ENCODE measurements at places on chromosomes 4 and X. TPM values are rescaled to one million over a fixed set of nuclear protein-coding genes. Genes with fewer than 3 reads are reported as not detected.

DNA sequence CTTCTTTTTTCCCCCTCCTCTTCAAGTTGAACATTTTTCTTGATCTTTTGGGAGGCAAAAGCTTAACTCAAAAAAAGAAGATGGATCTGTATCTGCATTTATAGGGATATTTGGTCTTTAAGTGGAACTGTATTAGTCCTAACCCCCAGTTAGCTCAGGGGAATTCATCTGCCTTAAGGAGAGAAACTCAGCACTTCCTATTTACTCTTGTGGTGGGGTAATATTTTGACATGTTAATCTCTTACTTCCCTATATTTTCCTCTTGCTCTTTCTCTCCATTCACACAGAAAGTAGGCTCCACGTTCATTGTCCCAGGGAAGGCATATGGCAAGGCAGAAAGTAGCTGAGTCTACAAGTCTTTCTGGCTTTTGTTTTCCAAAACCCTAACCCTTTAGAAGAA lies 5.3 kb downstream of the LRRC66 start:
- no peak for DNase-seq

- DNase-seq, result no peak
Measured at GRCh38 chr4:76055016-76055415, 19.1 kb upstream of the CXCL11 start.

KIAA1210 gene
- 0.08 TPM for total RNA-seq

- DNase-seq, result no peak
Measured at GRCh38 chrX:154429711-154430110, 1.2 kb downstream of the ATP6AP1 start.

DNA sequence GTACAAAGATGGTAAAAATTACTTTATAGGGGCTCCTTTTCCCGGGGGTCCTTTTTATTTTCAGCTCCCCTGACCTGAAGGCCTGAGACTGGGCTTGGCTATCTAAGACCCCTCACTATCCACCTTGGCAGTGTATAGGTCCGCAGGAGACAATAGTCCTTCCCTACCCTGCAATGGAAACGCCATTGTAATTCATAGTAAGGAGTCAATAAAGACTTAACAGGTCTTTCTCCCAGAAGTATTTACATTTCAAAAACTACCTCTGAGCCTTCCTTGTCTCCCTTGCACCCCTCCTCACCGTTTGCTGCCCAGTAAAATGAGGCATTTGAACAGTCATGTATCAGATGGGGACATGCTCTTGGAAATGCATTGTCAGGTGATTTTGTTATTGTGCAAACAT lies 401.2 kb upstream of the CNKSR2 start:
- DNase-seq, result no peak

FAAH2 gene
- 0.19 TPM for total RNA-seq

SPANXN2 gene
- total RNA-seq, result not detected

DNA sequence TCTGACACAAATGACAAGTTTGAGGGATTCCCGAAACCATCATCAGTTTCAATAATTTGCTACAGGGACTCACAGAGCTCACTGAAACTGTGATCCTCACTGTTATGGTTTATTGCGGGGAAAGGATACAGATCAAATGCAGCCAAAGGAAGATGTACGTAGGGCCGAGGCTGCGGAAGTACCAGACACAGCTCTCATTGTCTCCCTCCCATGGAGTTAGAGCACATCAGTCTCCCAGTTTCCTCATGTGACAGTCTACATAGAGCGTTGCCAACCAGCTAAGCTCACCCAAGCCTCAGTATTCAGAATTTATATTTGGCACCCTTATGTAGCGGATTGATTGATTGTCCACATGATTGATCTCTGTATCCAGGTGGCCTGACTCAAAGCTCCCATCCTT lies 137.8 kb upstream of the TENM3 start:
- no peak for DNase-seq

EPGN gene
- total RNA-seq, result not detected

MMRN1 gene
- 2.5 TPM for total RNA-seq

DNA sequence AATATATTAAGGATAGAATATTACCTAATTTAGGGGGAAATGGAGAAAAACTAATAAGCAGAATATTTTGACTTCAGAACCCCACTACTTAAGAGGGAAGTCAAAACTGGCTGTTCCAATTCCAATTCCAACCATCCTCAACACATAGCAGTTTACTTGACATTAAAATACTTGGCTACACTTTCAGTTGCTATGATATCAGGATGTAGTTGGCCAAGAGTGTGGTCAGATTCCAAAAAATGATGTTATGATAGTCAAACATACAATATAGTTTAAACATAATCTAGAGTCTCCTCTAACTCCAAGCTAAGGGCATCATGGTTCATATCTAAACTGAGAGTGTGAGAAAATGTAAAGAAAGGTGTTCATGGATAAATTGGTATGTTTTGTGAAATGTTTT lies 16.5 kb upstream of the SMIM14 start:
- no peak for DNase-seq

DNA sequence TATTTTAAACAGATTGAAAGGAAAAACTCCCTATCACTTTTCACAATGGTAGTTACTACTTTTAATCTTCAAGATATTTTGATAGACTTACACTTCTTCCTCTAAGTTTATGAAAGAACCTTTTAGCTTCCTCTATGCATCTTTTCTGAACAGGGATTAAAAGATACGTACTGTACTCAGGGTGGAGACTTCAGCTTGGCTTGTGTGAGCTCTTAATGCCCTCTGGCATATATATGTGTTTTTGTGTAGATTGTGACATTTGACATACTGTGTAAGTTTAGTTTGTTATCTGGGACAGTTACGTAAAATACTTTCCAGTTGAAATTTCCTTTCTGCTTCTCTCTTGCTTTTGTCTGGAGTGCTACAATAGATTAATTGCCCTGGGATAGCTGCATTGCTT lies 109.3 kb upstream of the NUDT6 start:
- no peak for DNase-seq

RIPPLY1 gene
- not detected for total RNA-seq

SEC24B gene
- total RNA-seq, result 26.6 TPM

GRCh38 chr4:87188932-87189331 lies 31.5 kb downstream of the KLHL8 start:
- no peak for DNase-seq

DNA sequence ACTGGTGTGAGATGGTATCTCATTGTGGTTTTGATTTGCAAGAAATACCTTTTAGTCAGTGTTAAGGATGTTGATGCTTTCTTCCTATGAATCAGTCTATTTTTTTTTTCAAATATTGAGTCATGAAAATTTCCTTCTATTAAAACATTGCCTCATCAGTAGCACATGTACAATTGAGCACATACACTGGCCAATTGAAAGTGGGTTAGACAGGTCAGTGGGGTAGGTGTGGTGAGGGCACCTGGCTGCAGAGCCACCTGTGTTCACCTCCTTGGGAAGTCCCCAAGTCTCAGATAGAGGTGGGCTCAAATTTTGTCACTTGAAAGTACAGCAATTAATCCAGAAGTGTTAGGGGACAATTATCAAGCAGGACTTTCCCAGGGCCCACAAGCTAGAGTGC lies 243.7 kb downstream of the SPRY1 start:
- DNase-seq, result no peak

GRCh38 chrX:114611018-114611619 lies 27.2 kb downstream of the HTR2C start:
- no peak for DNase-seq

MTMR1 gene
- 21.7 TPM for total RNA-seq

TMEM31 gene
- total RNA-seq, result not detected

DNA sequence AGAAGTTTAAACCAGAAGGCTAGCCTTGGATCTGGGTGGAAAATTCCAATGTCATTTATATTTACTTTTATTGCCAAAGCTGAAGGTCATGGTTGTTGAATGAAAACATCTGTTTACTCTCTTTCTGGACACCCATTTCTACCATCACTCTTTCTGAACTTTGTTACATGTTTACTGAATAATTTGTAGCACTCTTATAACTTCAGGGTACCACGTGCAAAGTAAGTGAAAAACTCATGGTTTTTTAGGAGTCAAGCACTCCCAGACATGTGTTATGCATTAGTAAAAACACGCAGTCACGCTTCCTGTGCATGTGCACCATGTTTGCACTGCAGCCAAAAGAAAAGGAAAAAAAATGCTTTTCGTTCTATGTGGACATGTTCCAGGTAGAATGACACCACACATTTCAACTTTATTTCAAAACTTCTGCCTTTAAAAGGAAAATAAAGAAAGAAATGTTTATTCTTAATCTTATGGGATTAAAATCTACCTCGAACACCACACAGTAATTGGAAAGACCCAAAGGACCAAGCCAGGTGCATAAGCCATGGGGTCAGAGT lies 31.4 kb upstream of the ADH1C start:
- DNase-seq, result no peak

DIPK2B gene
- total RNA-seq, result 14.0 TPM

GRCh38 chr4:13876131-13876530 lies 248.6 kb upstream of the BOD1L1 start:
- DNase-seq, result no peak

DNA sequence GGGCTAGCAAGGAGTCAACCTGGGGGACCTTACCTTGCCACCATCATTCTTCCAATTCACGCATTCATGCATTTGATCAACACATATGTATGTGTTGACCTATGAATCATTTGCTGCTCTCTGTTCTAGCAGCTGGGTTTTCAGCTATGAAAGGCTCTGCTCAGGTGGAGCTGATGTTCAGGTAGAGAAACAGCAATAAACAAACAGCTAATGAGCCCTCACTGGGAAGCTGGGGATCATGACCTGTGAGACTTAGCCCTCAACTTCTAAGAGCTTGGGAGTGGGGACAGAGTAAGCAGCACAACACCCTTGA lies 1.6 kb upstream of the OTOP1 start:
- no peak for DNase-seq

UGT2B10 gene
- total RNA-seq, result not detected

PAGE5 gene
- total RNA-seq, result not detected

GRCh38 chr4:188949596-188949995 lies 810.4 kb downstream of the TRIML1 start:
- no peak for DNase-seq

DMRTC1 gene
- total RNA-seq, result not detected

- no peak for DNase-seq
Measured at GRCh38 chr4:145829629-145830395, 108.8 kb downstream of the ZNF827 start.

GRCh38 chr4:40214038-40214437 lies 17.2 kb downstream of the RHOH start:
- DNase-seq, result no peak

TCEAL7 gene
- 6.4 TPM for total RNA-seq

STK26 gene
- 1.7 TPM for total RNA-seq

ADGRL3 gene
- 15.3 TPM for total RNA-seq

DNA sequence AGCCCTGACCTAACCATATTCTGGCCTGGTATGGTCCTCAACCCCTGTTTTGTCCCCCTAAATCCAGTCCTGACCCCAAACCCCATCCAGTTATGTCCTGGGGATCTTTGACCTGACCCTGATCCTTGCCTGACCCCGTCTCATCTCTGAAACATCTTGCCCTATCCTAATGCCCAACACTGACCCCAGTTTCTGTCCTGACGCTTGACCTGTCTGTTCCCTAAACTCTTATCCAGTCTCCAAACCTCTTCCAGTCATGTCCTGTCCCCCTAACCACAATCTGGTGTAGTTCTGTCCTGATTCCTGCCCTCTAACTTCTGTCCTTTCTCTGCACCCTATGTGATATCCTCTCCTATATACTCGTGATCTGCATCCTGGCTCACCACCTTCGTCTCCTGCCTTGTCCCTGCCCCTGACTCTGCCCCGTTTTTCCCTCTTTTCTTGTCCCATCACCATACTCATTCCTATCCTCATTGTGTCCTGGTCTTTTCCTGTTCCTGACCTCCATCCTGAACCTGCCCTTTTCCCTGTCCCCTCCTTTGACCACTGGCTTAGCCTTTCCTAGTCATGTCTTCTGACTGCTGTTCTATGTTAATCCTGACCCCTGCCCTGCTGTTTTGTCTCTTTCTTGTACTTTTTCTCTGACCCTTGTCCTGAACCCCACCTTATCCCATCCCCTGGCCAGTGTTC lies 4.6 kb upstream of the CCDC120 start:
- DNase-seq, result no peak

- no peak for DNase-seq
Measured at GRCh38 chrX:82961129-82961528, 547.0 kb upstream of the POU3F4 start.

DNA sequence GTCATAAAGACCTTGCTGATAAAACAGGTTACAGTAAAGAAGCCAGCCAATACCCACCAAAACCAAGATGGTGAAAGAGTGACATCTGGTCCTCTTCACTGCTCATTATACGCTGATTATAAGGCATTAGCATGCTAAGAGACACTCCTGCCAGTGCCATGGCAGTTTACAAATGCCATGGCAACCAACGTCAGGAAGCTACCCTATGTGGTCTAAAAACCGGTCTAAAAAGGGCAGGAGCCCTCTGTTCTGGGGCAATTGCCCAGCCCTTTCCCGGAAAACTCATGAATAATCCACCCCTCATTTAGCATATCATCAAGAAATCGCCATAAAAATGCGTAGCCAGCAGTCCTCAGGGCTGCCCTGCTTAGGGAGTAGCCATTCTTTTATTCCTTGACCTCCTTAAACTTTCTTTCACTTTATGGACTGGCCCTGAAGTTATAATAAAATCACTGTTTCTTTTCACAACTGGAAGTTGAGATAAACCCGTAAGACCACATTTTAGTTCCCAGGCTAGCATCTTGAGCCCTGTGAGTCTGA lies 260.5 kb upstream of the FAT1 start:
- no peak for DNase-seq

- no peak for DNase-seq
Measured at GRCh38 chrX:119790977-119791436, 423 bp downstream of the RPL39 start.
